Activated CD8-positive, alpha-beta T cell treated with anti-CD3 and anti-CD28 coated beads, Interleukin-2, amount 10 ng/mL, durations not matched to agents 7 days and 5 days (primary cell): ENCODE measurements at places on chromosomes 4 and X.

DNA sequence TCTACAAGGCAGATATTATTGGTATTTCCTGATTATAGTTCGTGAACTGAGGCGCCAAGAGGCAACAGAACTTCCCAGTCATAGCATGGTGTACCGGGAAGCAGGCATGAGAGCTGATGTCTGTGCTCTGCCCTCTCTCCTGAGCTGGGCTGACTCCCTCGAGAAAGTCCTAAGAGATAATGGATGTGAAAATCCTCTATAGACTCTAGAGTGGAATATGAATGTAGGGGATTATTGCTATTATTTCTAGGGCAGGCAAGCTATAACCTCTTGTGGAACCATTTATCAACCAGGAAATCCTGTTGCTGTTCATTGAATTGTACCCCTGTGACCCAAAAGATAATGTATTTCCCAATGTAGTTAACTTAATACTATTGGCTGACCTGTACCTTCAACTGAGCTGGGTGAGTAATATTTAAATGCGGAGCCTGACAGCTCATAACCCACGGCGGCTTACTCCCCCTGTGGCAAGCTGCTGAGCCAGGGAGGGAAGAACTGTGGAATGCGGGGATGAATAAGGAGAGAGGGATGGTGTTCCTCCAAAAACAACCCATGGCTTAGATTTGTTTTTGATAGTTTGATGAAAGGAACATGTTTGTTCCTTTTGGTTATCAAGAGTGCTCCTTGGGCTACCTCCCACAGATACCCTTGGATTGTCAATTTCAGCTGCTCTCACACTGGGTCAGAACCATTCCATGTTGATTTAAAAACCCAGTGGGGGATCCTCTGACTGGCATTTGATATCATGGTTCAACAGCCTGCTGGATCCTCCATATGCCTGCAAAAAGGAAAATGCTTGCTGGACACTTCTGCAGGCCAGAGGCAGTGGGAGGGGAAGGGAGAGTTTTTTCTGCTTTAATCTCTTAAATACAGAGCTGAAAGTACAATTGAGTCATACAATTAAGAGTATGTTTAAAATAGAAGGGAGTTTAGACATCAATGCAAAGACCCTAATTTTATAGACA is 339.0 kb upstream of the BOD1L1 start:
- no peak for DNase-seq

GRCh38 chr4:94240384-94240783 is 32.7 kb downstream of the SMARCAD1 start:
- DNase-seq = no peak

DNA sequence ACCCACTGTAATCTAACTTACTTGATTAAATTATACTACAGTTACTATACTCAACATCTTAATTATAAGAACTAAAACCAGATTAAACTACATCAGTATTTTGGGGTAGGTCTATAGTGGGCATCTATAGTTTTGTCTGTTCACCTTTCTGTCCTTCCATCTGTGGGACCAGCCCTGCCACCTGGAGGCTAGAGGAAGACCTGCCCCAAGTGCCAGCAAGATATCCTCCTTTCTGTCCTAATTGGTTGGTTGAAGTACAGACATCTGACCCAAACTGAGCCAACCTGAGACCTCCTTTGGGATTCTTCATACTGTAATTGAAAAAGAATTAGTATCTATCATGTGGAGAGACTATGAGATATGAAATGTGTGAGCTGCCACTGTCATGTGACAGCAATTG is 172.2 kb upstream of the TLL1 start:
- no peak for DNase-seq

GRCh38 chr4:157727163-157727562 is 445.7 kb downstream of the GASK1B start:
- no peak for DNase-seq

DNA sequence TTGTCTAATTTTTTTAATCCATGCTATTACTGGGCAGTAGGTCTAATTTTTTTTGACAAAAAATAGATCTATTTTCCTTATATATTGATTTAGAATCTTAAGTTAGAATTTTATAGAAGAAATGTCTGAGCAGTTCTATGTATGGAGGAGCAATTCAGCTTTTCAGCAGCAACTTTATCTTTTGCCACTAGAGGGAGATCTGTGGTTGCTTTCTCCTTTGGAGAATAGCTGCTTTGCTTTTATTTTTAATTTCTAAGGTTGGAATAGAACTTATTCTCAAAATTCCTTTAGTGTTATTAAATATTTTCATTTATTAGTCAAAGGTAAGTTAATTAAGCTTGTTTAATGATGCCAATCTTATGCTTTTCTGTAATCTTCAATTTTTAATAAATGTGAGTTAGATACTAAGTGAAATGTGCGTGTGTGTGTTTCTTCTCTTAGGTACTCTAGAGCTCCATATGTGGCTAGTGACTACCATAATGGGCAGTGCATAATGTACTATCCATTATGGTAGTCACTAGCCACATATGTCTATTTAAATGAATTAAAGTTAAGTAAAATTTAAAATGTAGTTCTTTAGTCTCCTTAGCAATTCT is 29.3 kb downstream of the FAM199X start:
- DNase-seq = peak; percentile 24

DNA sequence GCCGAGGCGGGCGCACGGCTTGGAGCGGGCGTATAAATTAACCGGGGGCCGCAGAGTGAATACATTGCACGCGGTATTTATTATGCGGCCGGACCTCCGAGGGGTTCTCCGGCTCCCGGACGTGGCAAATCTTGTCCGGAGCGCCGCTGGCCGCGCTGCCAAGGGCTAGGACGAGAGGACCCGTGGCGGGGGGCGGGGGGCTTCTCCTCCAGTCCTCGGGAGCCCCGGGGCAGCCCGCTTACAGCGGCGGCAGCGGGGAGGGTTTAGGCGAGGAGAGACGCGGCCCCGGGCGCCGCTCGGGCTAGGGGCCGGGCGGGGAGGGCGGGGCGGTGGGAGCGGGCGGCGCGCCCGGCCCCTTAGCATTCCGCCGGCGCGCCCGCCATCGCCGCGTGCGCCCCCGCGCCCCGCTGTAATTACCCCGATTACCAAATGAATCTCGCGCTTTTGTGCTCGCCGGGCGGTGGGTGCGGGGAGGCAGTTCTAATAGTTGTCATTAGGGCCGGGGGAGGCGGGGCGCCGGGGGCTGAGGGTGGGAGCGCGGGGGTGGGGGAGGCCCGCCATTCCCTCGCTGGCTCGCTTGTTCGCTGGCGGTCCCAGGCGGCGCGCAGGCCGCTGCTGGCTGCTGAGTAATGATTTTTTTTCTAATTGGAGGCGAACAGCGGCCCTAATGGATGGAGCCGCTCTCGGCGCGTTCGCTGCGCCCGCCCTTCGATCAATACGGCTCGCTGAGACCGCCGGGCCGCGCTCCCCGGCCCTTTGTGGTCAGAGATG is 276.6 kb downstream of the BCOR start:
- DNase-seq = no peak

DNA sequence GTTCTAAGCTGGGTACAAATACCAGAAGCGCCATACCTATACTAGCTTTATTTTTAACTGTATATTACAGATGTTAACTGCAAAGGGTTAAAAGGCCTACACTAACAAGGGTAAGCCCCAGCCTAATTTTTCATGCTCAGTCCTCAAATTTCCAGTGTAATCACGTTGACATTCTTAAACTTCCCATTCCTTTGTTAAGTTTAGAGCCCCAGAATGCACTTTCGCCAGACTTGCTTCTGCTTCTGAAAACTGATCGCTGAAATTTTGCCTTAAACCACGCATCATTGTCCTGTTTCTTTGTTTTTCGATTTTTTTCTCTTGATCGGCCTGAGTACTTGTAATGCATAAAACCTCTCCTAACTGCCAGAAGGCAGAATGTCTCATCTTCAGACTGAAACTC is 2141.9 kb upstream of the AGA start:
- DNase-seq = no peak

GRCh38 chr4:71198958-71199357 is 139.9 kb upstream of the SLC4A4 start:
- DNase-seq = peak; percentile 74

DNA sequence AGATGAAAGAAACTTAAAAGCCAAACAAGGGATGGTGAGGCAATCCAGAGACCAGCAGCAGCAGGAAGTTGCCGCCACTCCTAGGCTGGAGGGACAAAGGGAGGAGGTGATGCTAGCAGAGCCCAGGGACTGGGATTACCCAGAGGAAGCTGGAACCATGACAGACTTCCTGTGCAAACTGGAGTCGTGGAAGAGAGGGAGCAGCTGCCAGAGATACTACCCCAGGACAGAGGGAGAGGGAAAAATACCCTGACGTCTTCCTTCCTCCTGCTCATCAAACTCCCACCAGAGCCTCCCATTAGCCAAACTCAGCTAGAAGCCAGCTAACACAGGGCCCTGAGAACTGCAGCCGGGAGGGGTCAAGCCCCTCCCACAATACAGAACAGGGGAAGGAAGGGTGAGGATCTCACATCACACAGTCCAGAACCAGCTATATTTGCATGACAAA is 101.2 kb upstream of the KLF3 start:
- no peak for DNase-seq

DNA sequence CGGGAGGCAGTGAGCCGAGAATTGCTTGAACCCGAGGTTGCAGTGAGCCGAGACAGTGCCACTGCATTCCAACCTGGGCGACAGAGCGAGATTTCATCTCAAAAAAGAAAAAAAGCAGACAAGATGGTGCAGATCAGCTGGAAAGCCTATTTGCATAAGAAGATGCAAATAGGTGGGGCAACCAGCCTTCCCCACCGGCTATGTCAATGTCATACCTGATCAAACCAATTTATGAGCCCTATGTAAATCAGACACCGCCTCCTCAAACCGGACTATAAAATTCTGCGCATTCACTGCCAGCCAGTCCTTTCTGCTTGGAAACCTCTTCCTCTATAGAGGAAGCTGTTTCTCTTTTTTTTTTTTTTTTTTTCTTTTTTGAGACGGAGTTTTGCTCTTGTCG is 64.5 kb upstream of the CHRNA9 start:
- no peak for DNase-seq

DNA sequence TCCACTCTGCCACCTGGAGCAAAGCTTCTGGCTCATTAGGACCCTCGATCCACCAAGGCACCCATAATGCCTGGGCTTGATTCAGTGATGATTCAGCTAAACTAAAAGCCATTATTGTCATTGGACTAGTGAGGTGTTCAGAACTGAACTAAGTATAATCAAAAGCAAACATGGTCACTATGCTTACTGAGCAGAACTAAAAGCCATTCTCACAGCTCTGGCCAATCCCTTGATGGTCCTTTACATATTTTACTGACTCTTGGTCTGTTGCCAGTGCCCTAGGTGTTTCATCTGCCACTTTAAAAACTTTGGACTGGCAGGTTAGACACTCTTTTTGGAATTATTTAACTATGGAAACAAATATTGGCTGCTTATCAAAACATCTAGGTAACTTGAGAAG is 703.5 kb downstream of the FAT4 start:
- no peak for DNase-seq

GRCh38 chrX:102498732-102499131 is 17.8 kb downstream of the TMSB15A start:
- no peak for DNase-seq

GRCh38 chrX:23727206-23727605 is 15.9 kb downstream of the ACOT9 start:
- DNase-seq = peak; percentile 24

DNA sequence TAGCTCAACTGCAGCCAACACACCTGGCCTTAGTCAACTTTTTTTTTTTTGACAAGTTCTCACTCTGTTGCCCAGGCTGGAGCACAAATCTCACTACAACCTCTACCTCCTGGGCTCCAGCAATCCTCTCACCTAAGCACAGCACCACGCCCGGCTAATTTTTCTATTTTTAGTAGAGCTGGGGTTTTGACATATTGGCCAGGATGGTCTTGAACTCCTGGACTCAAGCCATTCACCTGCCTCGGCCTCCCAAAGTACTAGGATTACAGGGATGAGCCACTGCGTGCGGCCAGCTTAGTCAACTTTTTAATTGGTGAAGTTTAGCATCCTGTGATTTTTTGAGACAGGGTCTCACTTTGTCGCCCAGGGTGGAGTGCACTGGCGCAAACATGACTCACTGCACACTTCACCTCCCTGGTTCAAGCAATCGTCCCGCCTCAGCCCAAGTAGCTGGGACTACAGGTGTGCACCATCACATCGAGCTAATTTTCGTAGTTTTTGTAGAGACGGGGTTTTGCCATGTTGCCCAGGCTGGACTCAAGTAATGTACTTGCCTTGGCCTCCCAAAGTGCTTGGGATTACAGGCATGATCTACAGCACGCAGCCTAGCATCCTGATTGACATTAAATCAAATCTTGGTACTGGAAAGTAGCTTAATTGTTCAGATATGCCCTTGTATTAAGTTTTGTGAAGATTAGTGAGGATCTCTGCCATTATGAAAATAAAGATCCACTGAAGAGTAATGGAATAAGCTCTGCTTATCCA is 8.3 kb downstream of the HNRNPDL start:
- no peak for DNase-seq

DNA sequence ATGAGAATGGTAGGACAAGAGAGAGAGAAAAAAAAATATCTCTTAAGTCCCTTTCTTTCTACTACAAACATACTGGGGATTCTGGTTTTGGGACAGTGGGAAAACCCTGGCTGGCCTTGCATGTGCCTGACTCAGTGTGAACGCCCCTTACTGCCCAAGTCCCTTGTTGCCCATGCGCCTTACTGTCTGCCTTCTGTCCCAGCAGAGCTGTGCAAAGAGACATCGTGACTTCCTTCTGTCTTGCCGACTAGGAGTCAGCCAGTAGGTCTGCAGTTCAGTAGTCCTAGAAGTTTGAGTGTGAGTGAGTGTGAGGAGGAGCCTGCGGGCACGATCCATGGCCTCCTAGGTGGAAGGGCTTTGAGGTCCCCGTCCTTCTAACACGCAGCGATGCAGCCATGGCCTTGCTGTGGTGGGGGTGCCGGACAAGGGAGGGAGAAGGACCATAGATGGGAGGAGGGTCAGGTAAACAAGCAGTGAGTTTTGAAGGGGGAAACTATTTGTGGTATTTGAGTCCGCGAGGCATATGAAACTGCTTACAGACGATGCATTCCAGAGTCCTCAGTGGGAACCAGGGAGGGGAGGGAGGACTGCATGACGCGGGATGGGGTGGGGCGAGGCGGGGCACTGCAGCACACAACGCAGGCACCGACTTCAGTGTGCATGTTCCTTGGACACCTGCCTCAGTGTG is at the start of gene XAGE2:
XAGE2 (plus strand) TSS at position 654 of the 688 bp plus-strand sequence. CDS start 994 bp downstream, outside the sequence.
- DNase-seq = no peak

GRCh38 chr4:55675196-55675793 is 39.2 kb upstream of the NMU start:
- DNase-seq = no peak

DNA sequence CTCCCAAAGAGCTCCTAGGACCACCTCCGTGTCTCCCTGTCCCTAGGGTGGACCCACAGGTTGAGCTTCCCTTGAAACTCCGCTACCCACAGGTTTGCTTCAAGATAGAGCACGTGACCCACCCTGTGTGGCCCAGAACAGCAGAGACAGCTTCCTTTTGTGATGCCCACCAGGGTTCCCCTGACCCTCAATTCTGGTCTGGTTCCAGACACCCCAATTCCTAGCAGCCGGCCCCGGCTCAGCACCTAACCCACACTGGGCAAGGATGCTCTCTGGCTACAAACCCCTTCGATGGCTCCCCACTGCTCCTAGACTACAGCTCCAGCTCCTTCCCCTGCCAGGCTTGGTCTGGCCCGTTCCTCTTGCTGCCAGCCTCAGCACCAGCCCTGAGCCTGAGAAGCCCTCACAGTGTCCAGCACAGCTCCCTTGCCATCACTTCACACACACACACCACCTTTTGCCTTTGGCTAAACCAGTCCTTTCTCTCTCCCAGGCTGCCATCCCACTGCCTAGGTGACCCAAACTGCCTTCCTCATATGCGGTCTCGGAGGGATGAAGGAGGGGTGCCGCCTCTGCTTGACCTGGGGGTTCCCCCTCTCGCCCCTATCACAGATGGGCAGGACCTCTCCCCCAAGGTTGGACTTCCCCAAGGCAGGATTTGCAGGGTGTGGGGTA is 6.2 kb downstream of the PNCK start:
- DNase-seq = no peak
